ENCODE measurements at places on chromosomes 11 and 22.

- no peak for DNase-seq
These were observed 170.2 kb downstream of the BRD1 start for GRCh38 chr22:49657275-49657973.

GRCh38 chr11:8202516-8203413, 33.9 kb upstream of the RIC3 start:
- DNase-seq: peak; percentile 38

DNA sequence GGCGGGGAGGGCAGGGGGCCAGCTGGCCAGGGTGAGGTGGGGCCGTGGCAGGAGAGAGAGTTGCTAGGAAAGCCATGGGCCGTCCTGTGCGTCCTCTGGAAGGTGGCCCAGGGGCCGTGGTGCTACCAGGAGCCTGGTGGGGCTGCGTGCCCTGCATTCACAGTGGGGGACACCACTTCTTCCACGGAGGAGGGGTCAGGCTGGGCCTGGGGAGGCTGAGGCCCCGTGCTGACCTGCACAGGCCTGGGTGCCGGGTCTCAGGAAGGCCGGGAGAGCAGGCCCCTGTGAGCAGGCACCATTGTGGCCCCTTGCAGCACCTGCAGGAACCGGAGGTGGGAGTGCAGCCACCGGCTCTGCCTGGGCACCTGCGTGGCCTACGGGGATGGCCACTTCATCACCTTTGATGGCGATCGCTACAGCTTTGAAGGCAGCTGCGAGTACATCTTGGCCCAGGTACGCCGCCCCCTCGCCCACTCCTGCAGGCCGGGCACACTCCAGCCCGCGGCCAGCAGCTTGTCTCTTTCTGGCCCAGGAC, 12.0 kb downstream of the MUC5B start:
- peak; percentile 42 for DNase-seq

GRCh38 chr11:75632962-75633361, 35.9 kb downstream of the MAP6 start:
- no peak for DNase-seq

GRCh38 chr11:109854731-109855130, 238.5 kb upstream of the ZC3H12C start:
- DNase-seq: no peak

DNA sequence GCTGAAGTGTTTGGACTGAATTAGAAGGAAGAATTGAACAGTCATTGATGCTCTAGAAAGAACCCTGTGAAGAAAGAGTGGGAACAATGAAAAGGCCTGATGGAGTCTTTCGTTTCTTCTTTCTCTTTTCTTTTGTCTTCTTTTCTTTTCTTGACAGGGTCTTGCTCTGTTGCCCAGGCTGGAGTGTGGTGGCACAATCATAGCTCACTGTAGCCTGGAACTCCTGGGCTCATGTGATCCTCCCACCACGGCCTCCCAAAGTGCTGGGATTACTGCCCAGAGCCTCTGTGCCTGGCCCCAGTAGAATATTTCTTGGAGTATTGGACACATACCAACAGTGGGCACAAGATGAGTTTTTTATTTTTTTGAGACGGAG, 1.1 kb downstream of the FEN1 start:
- no peak for DNase-seq

DNA sequence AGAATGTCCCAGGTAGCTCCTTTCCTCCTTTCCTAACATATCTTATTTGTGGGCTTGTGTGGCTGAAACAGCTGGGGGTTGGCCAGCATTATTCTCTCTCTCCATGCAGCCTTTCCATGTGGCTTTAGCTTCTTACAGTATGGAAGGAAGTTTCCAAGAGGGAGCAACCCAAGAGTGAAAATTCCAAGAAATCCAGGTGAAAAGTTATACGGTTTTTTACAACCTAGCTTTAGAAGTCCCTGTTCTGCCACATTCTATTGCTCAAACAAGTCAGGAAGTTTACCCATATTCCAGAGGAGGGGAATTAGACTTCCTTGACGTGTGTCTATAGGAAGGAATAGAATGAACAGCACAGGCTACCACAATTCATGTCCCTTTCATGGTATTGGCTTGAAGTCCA, 10.0 kb upstream of the SWAP70 start:
- no peak for DNase-seq

GRCh38 chr11:134276396-134277182, 410 bp downstream of the GLB1L3 start:
- peak; percentile 84 for DNase-seq

DNA sequence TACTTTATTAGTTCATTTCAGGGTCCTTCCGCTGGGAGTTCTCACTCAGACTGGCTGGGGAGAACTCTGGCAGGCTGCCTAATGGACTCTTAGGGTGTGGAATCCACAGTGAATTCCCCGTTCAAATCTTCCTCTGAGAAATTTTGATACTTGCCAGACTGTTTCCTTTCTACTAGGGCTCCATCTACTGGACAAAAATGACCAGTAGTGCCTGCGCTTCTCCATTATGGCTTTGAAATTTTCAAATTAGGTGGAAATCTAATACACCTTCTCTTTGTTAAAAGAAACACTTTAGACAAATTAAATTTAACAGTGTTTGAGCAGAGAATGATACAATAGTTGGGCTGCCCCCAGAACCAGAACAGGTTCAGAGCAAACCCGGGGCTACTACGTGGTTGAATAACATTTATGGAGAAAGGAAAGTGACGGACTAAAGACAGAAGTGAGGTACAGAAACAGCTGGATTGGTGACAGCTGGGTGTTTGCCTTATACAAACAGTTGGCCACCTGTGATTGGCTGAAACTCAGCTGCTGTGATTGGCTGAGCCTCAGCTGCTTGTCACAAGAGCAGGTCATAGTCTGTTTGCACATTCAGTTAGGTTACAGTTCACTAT, 52.9 kb upstream of the FDX1 start:
- DNase-seq: peak; percentile 84

GRCh38 chr22:46025225-46025972, 48.4 kb upstream of the WNT7B start:
- DNase-seq: peak; percentile 38

DNA sequence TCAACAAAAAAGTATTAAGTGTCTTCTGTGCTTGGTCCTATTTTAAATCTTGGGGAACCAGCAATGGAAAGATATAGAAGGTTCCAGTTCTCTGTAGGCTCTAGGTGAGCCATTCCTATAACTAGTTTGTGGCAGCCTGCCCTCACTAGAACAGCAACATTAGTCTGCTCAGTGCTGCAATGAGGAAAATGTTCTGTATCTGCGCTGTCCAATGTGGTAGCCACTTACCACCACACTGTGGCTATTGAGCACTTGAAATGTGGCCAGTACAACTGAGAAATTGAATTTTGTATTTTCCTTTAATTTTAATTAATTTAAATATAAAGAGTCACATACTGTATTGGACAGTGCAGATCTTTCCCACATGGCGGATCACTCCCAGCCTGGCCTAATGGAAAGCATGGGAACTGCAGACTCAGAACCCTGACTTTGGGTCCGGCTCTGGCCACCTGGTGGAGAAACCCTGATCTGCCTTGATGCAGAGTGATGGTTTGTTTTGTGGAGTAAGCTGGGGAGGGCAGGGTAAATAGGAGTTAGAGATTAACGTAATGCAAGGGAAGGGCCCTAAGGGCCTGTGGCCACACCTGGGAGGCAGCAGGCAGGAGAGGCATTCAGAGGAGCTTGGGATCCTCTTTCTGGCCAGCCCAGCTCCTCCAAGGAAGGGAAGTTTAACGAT, 101.0 kb downstream of the ME3 start:
- peak; percentile 97 for DNase-seq

- peak; percentile 77 for DNase-seq
These were observed 46.5 kb downstream of the AHNAK start for GRCh38 chr11:62499944-62500649.

All from endodermal cell (in vitro differentiated cells).